Activated CD4-positive, alpha-beta T cell treated with anti-CD3 and anti-CD28 coated beads for 1 hour (primary cell): ENCODE measurements at places on chromosomes 12 and 14.

GRCh38 chr12:124420041-124420995 lies 125.4 kb downstream of the RFLNA start:
- DNase-seq = no peak

- DNase-seq = no peak
Observed at GRCh38 chr12:27840229-27840999, 60.4 kb upstream of the MANSC4 start.

- DNase-seq = no peak
Observed at GRCh38 chr12:113988976-113989375, 22.9 kb upstream of the RBM19 start.

- no peak for DNase-seq
Observed at GRCh38 chr12:118827606-118828005, 153.7 kb upstream of the SRRM4 start.

GRCh38 chr12:9646794-9647781 lies 22.4 kb upstream of the CLEC2D start:
- DNase-seq = no peak

GRCh38 chr12:128098730-128099129 lies 168.2 kb upstream of the TMEM132C start:
- DNase-seq = no peak

DNA sequence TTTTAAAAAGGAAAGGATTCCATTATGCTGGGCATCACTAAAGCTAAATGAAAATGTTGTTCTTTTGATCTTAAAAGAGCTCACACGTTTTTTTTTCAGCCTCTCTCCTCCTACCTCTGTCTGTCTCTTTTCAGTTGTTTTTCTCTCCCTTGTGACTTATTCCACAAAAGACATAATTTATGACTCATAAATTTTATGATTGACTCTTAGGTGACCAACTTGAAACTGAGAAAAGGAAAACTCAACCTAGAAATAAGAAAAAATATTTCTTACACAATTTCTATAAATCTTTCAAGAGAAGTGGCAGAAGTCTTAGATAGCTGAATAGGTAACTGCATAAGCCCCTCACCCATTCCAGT lies 227.7 kb upstream of the DDHD1 start:
- DNase-seq = no peak

- DNase-seq = no peak
Observed at GRCh38 chr12:95239216-95239615, 21.6 kb downstream of the VEZT start.

DNA sequence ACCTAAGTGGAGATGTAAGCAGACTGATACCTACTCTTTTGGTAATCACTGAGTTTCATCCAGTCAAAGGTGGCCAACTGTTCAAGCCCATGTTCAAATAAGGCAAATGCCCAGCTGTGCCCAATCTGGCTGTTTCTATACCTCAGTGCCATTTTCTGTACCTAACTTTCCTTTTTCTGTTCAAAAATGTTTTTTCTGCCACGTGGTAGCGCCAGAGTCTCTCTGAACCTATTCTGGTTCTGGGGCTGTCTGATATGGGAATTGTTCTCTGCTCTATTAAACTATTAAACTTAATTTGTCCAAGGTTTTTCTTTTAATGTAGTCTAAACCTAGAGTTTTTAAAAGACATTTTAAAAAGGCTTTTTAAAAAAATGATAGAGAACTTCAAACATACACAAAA lies 391.2 kb downstream of the NOVA1 start:
- no peak for DNase-seq

DNA sequence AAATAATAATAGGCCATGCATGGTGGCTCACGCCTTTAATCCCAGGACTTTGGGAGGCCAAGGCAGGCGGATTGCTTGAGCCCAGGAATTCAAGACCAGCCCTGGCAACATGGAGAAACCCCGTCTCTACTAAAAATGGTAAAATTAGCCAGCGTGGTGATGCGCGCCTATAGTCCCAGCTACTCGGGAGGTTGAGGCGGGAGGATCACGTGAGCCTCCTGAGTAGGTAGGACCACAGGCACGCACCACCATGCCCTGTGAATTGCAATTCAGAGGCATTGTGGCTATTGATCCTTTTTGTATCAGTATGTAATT lies 2.3 kb downstream of the ARHGDIB start:
- no peak for DNase-seq

GRCh38 chr12:54868690-54869089 lies 14.4 kb downstream of the MUCL1 start:
- DNase-seq = no peak

GRCh38 chr14:100649173-100649519 lies 61.9 kb upstream of the BEGAIN start:
- no peak for DNase-seq

DNA sequence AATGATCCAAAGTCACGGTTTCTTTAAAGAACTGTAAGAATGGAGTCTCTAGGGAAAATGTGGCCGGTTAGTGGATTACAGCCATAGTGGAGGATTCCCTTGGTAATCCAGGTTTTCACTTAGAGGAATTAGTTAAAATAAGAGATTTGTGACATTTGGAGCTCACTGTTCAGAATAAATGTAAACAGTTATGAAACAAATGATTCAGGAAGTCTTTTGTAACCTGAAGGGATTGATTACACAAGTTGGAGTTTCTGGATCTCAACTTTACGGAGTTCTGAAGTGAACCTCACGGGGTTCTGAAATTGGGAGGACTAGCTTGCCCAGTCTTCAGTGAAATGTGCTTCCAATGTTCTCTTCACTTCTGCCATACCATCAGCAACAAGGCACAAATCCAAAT lies 234.4 kb upstream of the FKBP4 start:
- DNase-seq = no peak

DNA sequence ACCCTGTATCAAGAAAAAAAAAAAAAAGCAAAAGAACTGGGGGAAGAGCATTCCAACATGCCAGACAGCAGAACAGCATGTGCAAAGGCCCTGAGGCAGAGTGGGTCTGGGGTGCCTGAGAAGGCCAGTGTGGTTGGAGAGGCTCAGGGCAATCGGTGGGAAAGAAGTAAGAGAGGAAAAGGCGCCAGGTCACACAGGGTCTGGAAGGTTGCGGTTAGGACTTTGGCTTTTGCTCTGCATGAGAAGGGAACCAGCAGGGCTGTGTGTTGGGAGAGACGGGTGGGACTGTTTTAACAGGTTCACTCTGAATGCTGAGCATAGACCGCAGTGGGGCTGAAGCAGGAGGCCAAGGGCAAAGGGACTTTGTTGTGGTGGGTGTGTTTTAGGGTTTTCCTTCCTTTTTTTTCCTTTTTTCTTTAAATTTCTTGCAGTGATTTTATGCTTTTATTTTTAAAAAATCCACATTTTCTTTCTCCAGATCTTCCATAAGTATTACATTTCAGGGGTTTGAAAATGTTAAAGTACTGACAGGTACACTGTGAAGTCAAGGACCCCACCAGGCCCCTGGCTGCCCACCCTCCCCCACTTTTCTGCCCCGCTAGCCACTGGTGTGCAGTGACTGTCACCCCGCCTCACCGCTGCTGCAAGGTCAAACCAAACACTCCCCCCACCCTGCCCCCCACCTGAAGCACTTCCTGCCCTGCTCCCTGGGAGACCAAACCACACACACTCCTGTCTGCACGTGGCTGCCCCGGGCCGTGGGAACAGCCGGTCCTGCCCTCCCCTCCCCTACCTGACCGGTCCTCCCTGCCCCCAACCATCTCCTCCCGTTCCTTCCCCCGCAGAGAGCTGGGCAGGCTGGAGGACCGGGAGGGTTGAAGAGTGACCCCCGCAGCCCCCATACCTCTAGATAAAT lies 30.0 kb downstream of the DTX1 start:
- DNase-seq = no peak

- no peak for DNase-seq
Observed at GRCh38 chr12:102618197-102618877, 138.0 kb upstream of the IGF1 start.

GRCh38 chr12:111298582-111299436 lies 70.1 kb downstream of the PHETA1 start:
- DNase-seq = peak; percentile 13

DNA sequence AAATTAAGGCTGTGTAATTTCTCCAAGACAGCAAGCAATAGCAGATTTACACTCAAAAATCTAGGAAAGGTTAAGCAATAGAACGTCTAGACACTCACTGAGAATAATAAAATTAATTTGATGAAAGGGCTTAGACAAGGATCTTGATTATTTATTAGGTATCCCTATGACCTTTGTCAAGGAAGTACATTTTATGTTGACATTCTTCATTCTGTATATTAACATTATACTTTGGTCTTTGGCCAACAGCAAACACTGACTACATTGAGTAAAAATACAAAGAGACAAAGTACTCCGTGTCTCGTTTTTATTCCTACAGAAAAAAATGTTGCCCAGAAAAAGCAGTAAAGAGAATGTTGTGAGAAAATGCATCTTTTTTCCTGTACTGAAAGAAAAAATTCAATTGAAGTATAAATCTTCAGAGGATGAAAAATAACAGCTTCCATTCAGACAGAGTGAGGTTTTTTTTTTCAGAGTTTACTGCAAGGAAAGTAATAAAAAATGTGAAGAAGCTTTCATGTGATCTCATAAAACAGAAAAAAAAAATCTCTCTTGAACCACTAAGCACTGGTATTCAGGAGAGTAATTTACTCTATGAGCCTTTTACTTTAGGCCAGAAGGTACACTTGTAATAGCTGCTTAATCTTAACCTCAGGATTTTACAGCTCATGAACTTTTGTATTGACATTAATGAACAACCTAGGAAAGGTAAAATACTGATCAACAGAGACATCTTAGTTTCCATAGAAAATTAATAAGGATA lies 605.0 kb downstream of the FSCB start:
- no peak for DNase-seq

GRCh38 chr12:67270622-67271021 lies 1.5 kb downstream of the CAND1 start:
- no peak for DNase-seq

GRCh38 chr14:68585690-68586089 lies 207.2 kb downstream of the ZFP36L1 start:
- DNase-seq = no peak

DNA sequence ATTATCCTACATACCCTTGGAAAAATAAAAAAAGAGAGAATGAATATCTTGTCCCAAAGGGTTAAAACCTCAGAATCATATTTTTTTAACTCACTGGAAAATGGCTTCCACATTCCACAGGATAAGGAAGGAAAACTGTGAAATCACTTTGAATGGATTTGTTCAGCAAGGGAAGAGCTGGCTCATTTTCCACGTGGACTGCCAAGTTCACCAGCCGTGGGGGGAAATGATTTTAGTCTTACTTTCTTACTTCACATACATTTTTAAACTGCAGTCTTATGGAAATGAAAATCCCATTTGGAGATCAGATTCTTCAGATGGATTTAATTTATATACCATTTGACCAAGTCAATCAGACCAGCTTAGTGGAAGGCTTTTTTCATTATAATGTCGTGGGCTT lies 29.9 kb upstream of the AEBP2 start:
- DNase-seq = no peak

DNA sequence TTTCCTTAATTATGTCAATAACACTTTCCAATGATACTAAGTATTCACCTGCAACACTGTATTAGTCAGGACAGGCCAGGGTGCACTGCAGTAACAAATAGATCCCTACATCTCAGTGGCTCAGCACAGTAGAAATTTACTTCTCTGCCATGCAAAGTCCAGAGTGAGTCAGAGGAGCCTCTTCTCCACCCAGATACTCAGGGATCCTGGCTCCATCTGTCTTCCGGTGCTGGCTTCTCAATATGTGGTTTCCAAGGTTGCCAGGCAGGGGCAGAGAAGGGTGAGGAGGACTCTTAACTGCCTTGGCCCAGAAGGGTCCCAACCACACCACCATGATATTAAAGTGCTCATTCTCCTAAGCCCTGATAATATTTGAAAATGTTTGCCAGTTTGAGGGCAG lies 47.8 kb downstream of the ADGRD1 start:
- no peak for DNase-seq

- no peak for DNase-seq
Observed at GRCh38 chr12:53750812-53751335, 905 bp downstream of the CISTR start.

DNA sequence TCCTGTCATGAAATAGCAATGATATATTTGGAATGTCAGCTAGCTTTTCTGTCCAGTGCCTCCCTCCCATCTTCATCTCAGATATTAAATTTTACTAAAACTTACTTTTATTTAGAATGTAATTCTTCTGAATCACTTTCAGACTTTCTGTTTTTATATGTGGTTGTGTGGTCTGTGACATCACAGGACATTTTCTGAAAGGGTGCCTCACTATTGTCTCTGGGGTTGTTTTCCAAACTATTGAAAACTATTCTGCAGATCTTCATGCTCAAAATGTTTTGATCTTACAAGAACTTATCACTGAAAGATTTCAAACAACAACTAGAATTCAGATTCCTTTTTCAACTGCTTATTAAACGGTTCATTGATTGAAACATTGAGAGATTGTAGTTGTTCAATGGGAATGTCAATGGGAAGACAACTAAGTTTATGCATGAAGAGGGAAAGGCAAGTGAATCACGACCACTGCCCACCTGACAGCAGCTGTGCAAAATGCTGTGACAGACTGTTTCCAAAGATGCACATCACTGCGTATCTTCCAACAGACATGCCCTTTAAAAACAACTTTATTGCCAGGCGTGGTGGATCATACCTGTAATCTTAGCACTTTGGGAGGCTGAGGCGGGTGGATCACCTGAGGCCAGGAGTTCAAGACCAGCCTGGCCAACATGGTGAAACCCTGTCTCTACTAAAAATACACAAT lies 51.3 kb downstream of the KLRG1 start:
- no peak for DNase-seq

GRCh38 chr12:75706786-75707605 lies 195.6 kb upstream of the KRR1 start:
- DNase-seq = no peak

GRCh38 chr12:124191024-124191359 lies 103.9 kb upstream of the RFLNA start:
- no peak for DNase-seq

- no peak for DNase-seq
Observed at GRCh38 chr14:30389134-30389876, 169.7 kb upstream of the G2E3 start.

DNA sequence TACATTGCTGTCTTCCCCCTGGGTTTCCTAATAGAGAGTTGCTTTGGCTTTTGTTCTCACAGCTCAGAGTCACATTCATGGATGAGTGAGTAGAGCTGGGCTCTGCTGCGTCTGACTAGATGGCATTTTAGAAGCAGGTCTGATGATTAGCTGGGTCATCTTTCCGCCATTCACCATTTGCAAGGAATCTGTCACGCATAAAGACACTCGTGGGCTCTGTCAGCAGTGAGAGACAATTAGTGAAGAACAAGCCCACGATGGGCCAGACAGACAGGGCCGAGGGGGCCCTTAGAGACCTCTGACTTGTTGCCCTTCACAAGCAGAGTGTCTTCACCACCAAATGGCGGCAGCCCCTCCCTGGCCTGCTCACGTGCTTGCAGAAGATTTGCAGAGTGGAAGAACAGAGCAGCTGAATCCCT lies 175.0 kb downstream of the CRADD start:
- DNase-seq = no peak

- no peak for DNase-seq
Observed at GRCh38 chr12:21825886-21826617, 51.5 kb upstream of the KCNJ8 start.

GRCh38 chr12:31492599-31493196 lies 98.2 kb downstream of the DENND5B start:
- no peak for DNase-seq

GRCh38 chr12:22598763-22599161 lies 26.2 kb upstream of the ETNK1 start:
- no peak for DNase-seq
